ENCODE measurements at places on chromosomes 1 and 21.

- no peak for DNase-seq
Observed at GRCh38 chr1:106637566-106637965, 418.9 kb upstream of the PRMT6 start.

DNA sequence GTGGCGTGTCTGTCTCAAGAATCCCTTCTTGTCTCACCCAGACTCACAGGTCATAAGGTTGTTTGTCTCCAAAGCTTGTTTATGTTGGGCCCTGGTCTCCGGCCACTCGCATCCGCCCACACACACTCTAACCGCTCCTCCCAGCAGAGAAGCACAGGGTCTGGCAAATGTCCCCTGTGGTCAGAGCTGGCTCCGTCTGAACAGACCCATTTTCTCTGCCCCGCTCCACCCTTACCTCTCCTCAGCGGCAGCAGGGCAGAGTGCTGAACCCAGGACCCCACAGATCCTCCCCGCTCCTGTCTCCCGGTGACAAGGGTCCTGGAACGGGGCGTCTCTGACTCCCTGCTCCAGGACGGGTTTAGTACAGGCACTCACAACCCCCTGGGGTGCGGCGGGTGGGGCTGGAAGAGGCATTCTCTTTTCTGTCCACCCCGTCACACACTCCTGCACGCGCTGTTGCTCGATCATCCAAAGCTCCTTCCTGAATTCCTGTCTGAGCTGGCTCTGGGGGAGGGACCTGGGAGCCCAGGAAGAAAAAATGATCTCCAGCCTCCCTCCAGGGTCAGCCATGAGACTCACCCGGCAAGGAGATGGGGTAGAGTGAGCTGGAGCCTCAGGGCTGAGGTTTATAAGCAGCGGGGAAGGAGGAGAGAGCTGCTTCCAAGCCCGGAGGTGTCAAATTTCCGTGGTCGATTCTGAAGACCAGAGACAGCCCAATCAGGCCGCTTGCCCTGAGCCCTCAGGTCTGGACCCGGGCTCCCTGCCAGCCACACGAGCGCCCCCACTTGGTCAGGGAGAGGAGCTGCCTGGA, at the start of gene S100A13:
TSS of gene S100A13 (minus strand) at position 602 of the 811 bp plus-strand sequence. CDS start 1,033 bp downstream, outside the sequence.
- DNase-seq, result peak; percentile 85

DNA sequence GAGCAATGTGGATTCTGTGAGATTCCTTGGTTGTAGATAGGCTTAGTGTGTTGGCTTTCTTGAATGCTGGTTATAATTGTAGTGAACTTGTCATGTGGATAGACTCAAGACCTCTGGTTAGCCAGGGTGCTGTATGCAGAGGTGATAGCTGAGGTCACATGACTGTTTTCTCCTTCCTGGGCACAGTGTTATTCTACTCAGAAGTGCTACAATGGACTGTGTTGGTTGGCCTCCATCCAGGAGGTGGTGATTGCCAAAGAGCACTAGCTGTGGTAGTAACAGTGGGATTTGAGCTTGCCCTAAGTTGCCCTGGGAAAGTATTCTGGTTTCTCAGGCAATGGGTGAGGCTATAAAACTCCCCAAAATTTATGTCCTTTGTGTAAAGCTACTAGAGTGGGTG, 71.6 kb downstream of the SH3BGR start:
- DNase-seq, result no peak

GRCh38 chr1:230149751-230150584, 82.9 kb downstream of the GALNT2 start:
- DNase-seq, result no peak

- no peak for DNase-seq
Observed at GRCh38 chr1:76661531-76661930, 205.7 kb upstream of the ST6GALNAC5 start.

DNA sequence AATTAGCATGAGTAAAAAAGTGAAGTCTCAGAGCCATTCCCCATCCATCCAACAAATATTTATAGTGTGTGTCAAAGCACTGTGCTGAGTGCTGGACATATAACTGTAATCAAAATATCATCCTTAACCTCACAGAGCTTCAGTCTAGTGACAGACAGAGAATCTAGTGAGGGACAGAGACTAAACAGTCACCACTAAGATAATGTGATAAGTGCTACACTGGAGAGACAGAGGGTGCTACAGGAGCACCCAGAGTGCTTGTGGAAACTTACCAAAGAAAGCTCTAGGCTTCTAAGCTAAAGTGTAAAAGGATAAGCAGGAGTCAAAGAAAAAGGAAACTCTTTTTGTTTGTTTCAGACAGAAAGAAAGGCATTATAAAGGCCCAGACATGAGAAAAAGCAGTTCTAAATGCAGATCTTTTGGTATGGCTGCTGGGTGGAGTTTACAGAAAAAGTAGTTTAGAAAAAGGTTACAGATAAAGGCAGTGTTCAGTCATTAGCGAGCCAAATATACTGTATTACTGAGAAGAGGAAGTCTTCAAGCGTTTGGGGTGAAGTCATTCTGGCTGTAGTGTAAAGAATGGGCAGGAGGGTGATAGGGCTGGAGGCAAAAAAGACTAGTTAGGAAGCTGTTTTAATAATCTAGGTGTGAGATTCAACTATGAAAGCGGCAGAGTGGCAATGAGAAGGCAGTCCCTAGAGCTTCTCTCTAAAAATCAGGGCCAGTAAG, 83.8 kb downstream of the SCMH1 start:
- DNase-seq, result no peak

DNA sequence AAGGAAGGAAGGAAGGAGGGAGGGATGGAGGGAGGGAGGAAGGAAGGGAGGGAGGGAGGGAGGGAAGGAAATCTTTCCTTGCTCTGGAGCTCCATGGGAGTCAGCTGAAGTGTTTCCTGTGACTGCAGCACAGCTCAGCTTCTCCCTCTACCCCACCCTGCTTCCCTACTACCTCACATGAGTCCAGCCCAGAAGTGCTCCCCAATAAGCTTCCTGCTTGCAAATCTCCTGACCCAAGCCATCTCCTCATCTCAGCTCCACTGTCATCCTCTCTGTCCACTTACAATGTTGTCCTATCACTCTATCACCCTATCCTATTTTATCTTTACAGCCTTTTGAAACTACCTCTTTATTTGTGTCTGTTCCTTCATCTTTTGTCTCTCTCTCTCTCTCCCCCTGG, 52.9 kb upstream of the SSBP3 start:
- no peak for DNase-seq

DNA sequence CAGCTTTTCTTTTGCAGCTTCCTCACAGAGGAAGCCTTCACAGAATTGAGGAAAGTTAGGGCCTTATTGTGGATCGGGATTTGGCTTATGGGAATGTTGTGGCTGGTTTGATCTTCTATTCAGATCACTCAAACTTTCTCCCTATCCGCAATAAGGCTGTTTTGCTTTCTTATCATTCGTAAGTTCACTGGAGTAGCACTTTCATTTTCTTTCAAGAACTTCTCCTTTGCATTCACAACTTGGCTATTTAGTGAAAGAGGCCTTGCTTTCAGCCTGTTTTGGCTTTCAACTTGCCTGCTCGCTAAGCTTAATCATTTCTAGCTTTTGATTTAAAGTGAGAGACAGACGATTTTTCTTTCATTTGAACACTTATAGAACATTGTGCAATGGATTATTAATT, 181.9 kb upstream of the B3GALT2 start:
- DNase-seq, result no peak

GRCh38 chr1:109786531-109787021, 22.9 kb upstream of the EPS8L3 start:
- DNase-seq, result no peak

- no peak for DNase-seq
Observed at GRCh38 chr1:58922302-58923089, 138.6 kb upstream of the JUN start.

- DNase-seq, result no peak
Observed at GRCh38 chr21:31668651-31669491, 9.4 kb downstream of the SOD1 start.

- DNase-seq, result no peak
Observed at GRCh38 chr1:109927911-109928321, 17.3 kb downstream of the CSF1 start.

GRCh38 chr1:182962554-182963115, 9.7 kb upstream of the SHCBP1L start:
- DNase-seq, result peak; percentile 24

DNA sequence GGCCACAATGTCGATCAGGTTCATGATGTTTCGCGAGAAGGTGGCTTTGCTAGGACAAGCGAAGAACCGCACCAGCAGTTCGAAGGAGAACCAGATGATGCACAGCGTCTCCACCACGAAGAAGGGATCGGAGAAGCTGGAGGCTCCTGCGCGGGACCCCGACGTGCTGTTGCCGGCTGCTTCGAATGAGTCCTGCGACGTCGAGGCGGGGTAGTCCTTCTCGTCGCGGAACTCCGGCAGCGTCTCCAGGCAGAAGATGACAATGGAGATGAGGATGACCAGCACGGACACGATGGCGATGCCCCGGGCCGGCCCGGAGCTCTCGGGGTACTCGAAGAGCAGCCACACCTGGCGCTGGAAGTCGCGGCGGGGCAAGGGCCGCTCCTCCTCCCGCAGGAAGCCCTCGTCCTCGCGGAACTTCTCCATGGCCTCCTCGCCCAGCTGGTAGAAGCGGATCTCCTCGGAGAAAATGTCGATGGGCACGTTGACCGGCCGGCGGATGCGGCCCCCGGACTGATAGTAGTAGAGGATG, 869 bp downstream of the KCNA3 start:
- no peak for DNase-seq

- DNase-seq, result peak; percentile 86
Observed at GRCh38 chr1:56820755-56821461, 1.7 kb upstream of the FYB2 start.

DNA sequence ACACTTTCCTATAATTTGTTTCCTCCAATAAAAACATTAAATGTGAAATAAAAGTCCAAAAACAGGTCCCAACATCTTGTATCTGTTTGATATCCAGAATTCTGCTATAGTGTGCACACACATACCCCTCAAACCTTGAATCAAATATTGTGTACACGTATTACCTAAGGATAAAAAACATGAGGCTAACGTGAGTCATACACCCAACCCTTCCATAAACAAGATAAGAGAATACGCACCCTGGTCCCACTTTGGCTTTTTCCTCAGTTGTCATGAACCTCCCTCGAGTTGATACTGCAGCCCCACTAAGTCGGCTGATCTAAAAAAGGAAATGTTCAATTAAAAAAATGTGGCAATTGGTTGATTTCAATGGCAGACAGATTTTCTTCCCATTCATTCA, 5.2 kb downstream of the KHDC4 start:
- no peak for DNase-seq

DNA sequence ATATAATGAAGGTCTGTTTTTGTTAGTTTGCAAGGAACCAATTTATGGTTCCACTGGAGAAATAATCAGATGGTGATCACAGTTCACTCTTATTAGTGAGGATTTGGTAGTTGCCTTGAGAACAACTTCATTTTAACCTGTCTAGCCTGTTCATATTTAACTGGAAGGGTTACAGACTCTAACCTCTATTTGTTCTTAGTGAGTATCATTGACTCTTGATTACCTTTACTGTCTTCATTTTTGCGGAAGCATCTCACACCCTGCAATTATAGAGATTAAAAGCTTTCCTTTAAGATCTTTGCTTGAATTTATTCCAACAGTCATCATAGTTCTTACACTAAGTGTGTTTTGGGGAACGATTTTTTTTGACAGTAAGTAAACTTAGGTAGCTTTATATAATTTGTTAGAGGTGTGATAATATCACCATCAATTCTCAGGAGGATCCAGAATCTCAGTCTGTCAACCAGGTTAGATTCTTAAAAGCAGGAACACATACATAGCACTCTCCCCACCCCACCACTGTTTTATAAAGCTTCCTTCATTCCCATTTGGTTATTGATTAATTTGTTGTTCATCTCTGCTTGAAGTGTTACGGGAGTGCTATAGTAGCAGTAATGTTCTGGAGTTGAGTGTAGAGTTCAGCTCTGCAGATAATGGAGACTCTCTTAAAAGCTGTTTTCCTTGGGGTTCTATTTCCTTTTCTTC, 30.1 kb downstream of the B3GALT2 start:
- no peak for DNase-seq

- DNase-seq, result no peak
Observed at GRCh38 chr1:214330222-214330621, 49.3 kb downstream of the SMYD2 start.

DNA sequence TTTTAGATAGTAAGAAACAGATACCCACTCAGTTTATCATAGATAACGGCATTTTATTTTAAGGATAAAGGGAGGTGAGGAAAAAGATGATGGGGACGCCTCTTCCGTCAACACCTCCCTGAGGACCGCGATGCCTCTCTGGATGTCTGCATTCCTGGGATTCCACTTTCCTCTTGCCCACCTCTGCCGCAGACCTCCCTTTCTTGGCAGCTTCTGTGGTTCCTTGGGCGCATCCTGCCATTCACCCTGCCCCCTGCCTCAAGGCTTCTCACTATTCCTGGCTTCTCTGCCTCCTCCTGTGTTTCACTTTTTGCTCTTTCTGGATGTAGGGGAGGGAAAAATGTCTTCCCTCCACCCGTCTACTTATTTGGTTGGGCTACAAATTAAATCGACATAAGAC, 19.9 kb downstream of the HUNK start:
- DNase-seq, result no peak

DNA sequence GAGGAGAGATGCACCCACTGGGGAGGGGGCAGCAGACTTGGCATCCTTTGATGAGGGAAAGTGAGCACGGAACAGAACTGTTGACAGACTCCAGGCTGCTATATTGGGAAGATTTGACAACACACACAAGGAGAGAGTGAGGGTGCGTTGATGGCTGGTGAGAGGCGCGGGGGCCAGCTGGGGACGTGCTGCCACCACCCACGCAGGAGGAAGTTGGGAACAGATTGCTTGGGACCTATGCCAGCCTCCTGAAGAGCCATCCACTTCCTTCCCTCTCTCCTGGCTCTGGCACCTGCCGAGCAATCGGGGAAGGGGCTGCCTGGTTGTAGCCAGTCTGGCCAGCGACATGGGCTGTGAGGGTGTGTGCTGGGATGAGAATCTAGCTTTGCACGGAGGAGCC, 223.7 kb upstream of the CSF3R start:
- DNase-seq, result no peak

DNA sequence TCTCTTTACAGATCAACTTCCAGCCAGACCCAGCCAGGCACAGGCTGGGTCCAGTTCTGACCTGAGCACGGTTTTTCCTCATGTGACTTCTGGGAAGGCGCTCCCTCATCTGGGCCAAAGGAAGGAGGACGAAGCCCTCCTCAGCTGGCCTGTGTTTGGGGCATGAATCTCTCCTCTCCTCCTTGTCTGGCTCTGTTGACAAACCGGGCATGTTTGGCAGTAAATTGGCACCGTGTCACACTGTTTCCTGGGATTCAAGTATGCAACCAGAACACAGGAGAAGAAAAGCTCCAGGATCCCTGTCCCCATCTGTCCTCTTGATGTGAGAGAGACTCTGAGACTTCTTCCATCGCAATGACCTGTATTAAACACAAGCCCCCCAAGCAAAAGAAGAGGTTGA, 18.3 kb downstream of the NECAP2 start:
- DNase-seq, result no peak

- DNase-seq, result no peak
Observed at GRCh38 chr1:114109981-114110380, 43.7 kb downstream of the SYT6 start.

DNA sequence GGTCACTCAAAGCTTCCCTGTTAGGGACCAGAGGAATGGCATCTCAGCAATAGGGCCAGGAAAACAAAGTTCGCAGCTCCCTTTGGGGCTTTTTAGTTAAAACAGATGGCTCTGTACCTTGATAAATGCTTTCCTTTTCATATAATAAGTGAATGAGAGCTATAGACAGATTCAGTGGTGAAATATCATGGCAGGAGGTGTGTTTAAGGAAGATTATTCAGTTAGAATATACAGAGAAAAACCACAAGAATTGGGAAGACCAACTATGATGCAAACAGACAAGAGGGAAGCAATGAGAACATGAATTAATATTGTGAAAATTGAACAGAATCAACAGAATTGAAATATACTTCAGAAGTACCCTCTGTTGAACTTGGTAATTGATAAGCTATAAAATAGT, 379.4 kb downstream of the PLPP3 start:
- DNase-seq, result no peak
